Stimulated activated CD4-positive, alpha-beta T cell treated with anti-CD3 and anti-CD28 coated beads, TNF-alpha, amount 100 ng/mL, for 24 hours (primary cell): ENCODE measurements at places on chromosomes 1 and 21.
A peak's percentile ranks its signal among the peaks of the same experiment; 100 is the strongest.

- no peak for DNase-seq
These were observed 782 bp upstream of the SDE2 start for GRCh38 chr1:225999912-226000337.

GRCh38 chr1:9101510-9102146, 27.3 kb downstream of the GPR157 start:
- DNase-seq, result no peak

GRCh38 chr1:50208756-50209155, 100.0 kb downstream of the ELAVL4 start:
- no peak for DNase-seq

DNA sequence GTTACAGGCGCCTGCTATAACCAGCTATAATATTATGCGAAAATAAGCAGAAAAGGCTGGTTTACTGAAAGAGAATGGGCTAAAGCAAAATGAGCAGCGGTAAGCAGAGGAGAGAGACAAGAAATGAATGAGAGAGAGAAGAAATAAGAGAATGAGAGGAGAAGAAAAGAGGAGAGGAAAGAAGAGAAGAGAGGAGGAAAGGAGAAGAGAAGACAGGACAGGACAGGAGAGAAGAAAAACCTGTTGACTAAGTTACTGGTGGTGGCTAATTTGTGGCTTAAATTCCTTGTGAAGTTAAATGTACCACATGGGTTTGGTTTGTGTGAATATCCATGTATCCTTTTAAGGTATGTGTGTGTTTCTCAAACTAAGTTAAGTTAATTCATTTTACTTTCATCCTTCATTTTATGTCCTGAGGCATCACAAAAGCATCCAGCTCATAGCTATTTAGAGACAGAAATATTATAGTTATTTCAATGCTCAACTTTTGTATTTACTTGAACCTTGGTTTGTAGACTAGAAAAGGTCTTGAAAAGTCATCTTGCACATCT, 3.1 kb upstream of the DDR2 start:
- DNase-seq, result no peak

DNA sequence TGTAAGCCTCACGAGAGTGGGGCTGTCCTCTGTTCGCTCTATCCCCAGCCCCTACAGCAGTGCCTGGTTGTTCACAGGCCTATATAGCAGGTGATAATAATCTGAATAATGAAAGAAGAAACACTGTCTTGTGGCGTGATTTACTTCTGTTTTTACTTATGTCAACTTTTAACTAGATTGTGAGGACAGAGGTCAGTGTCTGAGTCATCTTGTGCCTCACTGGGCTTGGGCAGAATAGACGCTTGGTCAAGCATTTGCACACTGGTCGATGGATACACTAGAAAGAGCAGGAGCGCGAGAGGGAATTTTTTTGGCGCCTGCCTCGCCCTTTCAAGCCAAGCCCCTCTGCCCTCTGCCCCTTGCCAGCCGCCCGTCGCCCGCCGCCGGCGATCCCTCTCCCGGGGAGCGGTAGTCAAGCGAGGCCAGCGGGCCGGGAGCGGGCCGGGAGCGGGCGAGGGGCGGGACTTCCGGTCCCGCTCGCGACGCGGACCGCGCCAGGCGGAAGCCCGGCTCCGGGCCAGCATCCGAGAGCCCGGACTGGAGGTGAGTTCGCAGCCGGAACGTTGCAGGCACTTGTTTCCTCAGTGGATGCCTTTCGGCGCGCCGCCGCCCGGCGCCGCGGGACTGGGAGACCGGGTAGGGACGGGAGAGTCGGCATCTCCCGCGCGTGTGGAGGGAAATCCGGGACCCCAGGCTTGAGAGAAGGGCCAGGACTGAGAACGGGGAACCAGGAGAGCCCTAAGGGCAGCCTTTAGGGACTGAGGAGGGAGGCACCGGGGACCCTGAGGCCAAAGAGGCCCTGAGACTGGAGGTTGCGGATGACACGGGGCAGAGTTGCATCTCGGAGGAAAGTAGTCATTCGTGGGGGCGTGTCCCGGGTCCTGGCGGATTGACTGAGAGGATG, at the start of gene DISP1:
DISP1 (plus strand) TSS at position 504 of the 904 bp plus-strand sequence. CDS start 127,785 bp downstream, outside the sequence.
- DNase-seq, result peak; percentile 59

GRCh38 chr1:226569879-226570547, 21.4 kb downstream of the STUM start:
- no peak for DNase-seq

- DNase-seq, result peak; percentile 61
These were observed at the start of gene BMP8A for GRCh38 chr1:39491146-39491921. TSS of gene BMP8A (plus strand) at chr1:39491636. CDS start at chr1:39491992, 356 bp downstream.

GRCh38 chr1:15328351-15329103, 81.2 kb upstream of the EFHD2 start:
- DNase-seq, result no peak

DNA sequence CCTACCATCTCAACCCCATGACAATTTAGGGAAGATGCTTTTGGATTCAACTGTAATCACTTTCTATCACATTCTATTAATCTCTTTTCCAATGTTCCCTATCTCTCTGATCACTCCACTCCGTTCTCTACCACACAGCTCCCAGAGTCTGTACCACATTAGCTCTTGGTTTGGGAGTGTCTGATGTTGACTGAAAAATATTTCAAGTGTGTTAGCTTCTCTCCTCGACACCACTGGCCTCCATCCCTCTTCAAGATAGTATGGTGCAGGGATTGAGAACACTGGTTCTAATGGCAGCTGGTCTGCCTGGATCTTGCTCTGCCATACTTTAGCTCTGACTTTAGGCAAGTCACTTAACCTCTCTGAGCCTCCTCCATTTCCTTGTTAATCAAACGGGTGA, 39.9 kb downstream of the ATP1A1 start:
- DNase-seq, result no peak

- no peak for DNase-seq
These were observed 14.2 kb downstream of the KCNAB2 start for GRCh38 chr1:6059866-6060265.

DNA sequence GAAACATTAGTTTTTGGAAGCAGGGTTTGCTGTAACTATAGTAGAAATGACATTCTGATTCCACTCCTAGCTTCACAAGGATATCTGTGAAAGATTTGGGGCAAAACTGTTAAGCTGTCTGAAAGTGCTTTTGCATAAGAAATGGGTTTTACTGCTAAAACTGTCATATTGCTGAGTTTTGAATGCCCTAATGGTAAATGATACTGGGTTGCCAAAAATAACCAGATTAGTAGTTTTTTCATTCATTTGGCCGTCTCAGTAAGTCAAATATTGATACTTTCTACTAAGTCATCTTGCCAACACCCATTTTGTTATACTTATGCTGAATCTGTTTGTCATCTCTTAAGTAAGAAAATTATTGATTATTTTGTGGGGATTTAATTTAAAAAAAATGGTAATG, 399 bp upstream of the PTPRC start:
- DNase-seq, result no peak

DNA sequence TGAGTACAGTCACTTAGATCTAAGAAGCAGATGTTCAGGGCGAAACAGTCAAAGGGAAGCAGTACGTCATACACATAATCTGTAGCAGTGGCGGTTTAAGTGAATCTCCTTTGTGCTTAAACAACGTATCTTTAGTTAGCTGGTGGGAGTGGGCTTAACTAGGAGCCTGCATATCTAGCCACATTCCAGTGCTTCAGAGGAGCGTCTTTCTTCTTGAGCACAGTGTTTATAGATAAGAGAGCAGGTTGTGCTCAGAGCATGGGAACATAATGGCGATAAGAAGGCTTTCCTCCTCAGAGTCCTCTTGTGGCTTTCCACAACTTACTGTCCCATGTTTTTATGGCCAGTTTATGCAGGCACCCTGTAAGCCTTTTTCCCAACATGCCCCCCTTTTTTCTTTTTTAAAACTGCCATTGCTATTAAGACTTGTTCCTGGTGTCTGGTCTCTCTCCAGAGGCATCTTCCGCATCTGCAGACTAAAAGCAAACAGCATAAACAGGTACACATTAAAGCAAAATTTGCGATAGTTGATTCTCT, 3.2 kb downstream of the DAP3 start:
- DNase-seq, result no peak

- DNase-seq, result no peak
These were observed 34.3 kb upstream of the HMCN1 start for GRCh38 chr1:185699874-185700273.

GRCh38 chr1:34268311-34268954, 91.7 kb downstream of the C1orf94 start:
- DNase-seq, result no peak
